ENCODE measurements at places on chromosomes 6 and 20.

DNA sequence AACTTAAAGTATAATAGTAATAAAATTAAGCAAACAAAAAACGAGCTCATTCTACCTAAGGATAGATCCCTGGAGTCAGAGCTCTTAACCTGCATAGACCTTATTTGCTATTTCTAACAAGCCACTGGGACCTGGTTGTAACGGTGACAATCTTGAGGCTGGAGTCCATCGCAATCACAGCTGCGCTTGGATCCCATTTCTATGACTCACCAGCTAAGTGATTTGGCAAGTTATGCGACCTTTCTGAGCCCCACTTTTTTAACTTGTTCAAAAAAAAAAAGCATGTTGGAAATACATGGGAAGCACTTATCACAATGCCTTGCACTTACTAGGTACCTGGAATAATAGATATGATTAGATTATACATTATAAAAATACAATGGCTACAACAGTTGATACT, 389.5 kb upstream of the CDH4 start:
- no peak overlapping the region for H3K27ac ChIP-seq
- no peaks in the 10 kb centered on the region for H3K4me1 ChIP-seq
- no peaks in the 10 kb centered on the region for H3K27me3 ChIP-seq
- DNase-seq, result no peak
- H3K4me3 ChIP-seq, result no peak overlapping the region
- no peaks in the 10 kb centered on the region for H3K36me3 ChIP-seq

DNA sequence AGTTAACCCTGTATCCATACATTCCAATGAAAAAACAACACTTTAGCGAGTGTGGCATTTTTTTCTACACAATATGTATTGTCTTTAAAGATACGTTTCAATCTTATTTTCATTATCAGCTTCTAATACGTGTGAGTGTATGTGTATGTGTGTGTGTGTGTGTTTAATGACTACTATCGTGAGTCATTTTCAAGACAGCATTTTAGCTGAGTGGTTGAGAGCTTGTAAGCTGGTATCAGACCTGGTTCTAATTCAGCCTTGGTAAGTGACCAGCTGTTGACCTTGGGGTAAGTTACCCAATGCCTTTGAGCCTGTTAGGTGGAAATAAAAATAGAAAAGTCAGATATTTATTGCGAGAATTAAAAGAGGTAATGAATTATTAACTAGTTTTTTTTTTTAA, 320.0 kb upstream of the NT5E start:
- no peak overlapping the region for H3K27ac ChIP-seq
- H3K27me3 ChIP-seq, result no peaks in the 10 kb centered on the region
- DNase-seq, result no peak
- H3K36me3 ChIP-seq, result no peaks in the 10 kb centered on the region

GRCh38 chr6:87514831-87515230, 42.1 kb downstream of the SLC35A1 start:
- no peak overlapping the region for H3K27ac ChIP-seq
- H3K27me3 ChIP-seq, result no peaks in the 10 kb centered on the region
- H3K36me3 ChIP-seq, result peaks cover 60% of the 10 kb centered on the region
- no peaks in the 10 kb centered on the region for H3K4me1 ChIP-seq

DNA sequence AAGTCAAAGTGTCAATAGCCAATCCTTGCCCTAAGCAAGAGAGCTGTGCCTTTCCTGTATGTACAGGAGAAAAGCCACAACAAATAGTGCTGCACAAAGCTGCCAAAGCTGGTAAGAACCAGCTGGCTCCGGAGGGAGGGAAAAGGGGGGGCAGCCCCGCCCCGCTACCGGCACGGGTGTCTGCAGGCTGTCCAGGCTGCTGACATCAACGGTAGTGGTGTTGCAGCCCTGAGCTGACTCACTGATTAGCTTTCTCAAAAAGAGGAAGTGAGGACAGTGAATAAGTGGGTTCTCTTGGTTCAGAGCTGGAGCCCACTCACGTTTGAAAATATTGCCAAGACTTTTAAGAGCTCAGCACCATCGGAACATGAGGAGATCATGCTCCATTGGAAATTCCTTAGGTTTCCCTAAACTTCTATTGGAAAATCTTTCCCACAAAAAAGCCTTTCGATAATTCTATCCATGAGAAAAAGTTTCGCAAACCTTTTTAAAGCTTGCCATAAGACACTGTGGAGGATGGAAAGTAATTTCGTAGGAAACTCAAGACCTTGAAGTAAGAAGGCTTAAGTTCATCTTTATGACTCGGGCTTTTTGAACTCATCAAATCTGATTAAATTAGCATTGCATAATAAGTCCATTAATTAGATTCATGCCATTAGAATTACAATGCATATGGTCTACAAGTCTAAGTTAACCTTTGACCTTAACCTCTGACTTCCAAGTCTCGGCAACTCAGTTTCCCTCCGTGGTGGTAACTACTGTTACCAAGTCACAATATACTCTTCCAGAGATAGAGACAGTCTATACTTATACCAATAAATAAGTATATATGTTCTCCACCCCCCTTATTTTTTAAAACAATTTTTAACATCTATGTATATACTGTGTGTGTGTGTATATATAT, 67.0 kb downstream of the TNFRSF21 start:
- no peaks in the 10 kb centered on the region for H3K27me3 ChIP-seq
- H3K4me1 ChIP-seq, result no peaks in the 10 kb centered on the region
- peak; percentile 60 for DNase-seq
- H3K27ac ChIP-seq, result peak overlapping the region; percentile 17
- H3K36me3 ChIP-seq, result no peaks in the 10 kb centered on the region

DNA sequence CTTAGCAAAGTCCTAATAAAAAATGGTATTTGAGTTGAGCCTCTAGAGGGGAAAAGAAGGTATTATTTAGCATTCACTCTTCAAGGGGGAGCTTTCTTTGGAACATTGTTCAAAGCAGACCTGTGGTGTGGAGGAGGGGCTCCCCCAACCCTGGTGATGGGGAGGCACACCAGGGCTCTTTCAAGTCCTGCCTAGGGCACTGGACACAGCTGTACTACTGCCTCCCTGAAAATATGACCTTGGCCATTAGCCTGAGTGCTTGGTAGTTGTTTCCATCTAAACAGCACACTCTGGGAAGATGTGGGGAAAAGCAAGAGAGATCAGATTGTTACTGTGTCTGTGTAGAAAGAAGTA, 215.1 kb upstream of the CNR1 start:
- H3K27me3 ChIP-seq, result no peaks in the 10 kb centered on the region
- no peak for DNase-seq
- H3K27ac ChIP-seq, result no peak overlapping the region
- no peaks in the 10 kb centered on the region for H3K36me3 ChIP-seq

GRCh38 chr6:48733581-48733980, 622.6 kb upstream of the PTCHD4 start:
- H3K27me3 ChIP-seq, result no peaks in the 10 kb centered on the region
- H3K4me1 ChIP-seq, result no peaks in the 10 kb centered on the region
- no peak overlapping the region for H3K27ac ChIP-seq
